Fibroblast of skin of right biceps (primary cell): ENCODE measurements at places on chromosomes 6 and 20.

DNA sequence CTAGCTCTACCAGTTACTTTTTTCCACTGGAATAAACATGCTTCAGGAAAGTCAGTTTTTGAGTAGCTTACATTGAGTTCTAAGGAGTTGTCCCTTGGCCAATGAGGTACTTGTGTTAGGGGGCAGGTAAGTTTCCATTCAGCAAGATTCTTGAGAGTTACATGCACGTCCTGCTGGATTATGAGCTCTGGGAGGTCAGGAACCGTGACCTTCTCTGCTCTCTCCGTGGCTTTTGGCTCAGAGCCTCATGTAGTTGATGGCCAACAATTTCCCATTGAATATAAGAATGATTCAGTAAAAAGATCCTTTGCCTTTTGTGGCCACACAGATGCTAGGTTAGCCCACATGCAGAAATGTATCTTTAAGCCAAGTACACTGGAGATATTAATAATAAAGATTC is 181.8 kb upstream of the RALGAPA2 start:
- DNase-seq, result no peak

DNA sequence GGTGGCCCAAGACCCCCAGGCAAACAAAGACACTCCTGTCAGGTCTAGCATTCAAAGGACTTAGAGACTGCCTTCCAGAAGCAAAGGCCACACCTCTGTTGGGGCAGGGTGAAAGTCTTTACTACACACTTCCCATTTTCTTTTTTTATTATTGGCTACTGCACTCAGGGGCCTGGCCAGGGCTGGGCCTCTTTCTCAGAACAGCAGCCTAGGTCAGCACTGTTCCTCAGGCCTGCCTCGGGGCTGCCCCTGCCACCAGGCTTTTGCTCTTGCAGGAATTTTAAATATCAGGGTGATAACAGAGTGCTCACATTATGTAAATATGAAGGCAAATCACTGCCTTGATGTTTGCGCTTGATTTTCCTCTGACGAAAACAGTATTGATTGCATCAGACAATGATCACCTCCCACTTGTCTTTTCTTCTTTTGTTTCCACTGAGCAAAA is 18.5 kb downstream of the GSTA4 start:
- no peak for DNase-seq

DNA sequence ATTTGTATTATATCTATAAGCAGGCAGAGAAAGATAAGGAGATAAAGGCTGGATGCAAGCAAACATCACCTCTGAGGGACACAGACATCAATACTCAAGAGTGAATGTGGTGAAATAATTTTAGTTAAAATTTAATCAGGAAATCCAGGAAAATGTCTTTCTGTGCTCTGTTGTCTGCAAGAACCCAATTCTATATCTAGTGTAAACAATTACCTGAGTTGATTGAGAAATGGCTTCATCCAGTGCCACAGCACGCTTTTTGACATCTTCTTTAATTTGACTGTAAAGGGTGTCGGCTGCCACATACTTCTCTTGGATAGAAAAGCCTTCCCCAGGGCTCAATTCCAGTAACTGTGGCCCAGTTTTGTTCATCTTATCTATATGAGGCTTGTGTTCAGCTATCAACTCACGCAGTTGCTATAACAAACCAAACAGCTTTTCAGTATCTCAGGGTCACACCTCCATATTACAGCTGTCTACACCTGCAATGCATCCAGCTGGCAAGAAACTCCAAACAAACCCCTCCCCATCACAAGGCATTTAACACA is 131.6 kb downstream of the DST start:
- DNase-seq, result no peak

DNA sequence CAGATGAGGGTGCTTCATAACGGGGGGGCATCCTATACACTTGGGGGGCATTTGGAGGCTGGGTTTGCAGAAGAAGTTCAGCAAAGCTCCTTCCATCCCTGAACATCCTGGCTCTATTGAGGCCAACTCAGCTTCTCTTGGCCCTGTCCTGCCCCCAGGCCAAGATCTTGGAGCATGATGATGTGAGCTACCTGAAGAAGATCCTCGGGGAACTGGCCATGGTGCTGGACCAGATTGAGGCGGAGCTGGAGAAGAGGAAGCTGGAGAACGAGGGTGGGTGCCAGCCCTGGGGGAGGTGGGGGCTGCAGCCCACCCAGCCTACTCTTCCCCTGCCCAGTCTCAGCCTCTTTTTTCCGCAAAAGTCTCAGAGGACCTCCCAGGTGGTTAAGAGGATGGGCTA is 17.2 kb downstream of the GDAP1L1 start:
- DNase-seq, result peak; percentile 14

- DNase-seq, result no peak
These were observed 71.5 kb upstream of the RIPOR2 start for GRCh38 chr6:25007269-25007699.

DNA sequence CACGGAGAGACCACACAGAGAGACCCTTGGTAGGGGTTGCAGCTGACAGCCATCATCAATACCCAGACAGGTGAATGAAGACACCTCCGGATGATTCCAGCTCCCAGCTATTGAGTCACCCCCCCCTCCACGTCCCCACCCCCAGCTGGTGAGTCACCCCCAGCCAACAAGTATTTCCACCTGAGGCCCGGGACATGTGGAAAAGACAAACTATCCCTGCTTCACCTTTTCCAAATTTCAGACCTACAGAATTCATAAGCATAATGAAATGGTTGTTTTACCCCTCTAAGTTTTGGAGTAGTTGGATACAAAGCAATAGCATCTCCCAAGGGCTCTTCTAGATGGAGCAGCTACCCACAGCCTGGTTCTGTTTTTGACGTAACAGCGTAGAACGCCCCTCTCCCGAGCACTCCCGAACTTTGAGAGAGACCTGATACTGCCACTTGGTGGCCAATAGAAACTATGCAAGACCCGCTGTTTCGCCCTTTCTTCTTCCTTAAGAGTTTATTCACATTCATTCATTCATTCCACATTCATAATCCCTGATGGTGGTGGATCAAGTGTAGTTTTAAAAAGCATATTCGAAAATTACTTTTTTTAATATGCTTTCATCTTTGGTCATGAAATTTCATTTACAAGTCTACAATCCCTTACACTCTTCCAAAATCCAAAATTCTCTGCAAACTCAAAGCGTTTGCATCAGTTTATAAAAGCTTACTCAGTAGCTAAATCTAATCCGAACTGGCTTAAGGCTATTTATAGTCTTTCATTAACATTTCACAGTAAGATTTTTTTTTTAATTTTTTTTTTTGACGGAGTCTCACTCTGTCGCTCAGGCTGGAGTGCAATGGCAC is 15.1 kb upstream of the PPP1R16B start:
- no peak for DNase-seq

GRCh38 chr6:159720708-159721107 is 6.6 kb upstream of the WTAP start:
- DNase-seq, result peak; percentile 27

DNA sequence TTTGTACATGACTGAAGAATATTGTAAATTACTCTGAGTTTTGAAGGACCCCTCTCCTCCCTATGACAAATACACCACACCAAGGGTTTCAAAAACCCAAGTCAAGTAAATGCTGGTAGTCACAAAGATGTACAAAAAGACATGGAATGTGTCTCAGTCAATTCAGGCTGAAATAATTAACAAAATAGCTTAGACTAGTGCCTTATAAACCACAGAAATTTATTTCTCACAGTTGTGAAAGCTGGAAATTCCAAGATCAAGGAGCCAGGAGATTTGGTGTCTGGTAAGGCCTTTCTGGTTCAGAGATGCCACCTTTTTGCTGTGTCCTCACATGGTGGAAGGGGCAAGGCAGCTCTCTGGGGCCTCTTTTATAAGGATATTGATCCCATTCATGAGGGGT is 202.3 kb upstream of the RIN2 start:
- DNase-seq, result no peak

- no peak for DNase-seq
These were observed 549.3 kb downstream of the PRKN start for GRCh38 chr6:162178266-162178665.

GRCh38 chr6:41171908-41172307 is 9.0 kb upstream of the TREM2 start:
- no peak for DNase-seq

DNA sequence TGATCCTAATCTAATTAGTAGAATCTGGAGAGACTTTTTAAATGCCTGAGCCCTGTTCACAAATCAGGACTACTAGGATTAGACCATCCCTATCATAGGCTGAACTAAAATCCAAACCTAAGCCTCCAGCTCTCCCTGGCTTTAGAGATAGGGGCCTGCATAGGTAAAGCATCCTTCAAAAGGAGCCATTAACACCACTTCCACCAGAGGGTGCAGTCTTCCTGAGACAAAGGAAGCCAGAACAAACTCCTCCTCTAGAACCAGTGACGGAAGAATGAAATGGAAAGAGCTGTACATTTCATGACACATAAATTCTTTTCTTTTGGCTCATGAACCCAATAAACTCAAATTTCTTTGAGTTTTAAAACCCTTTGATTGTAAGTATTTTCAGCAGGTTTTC is 291.2 kb upstream of the ADGRB3 start:
- DNase-seq, result peak; percentile 78
